Stimulated activated CD8-positive, alpha-beta memory T cell treated with anti-CD3 and anti-CD28 coated beads, Interleukin-12 subunit alpha, Interleukin-12 subunit beta, amount 100 ng/mL, for 4 hours (primary cell): ENCODE measurements at places on chromosomes 12 and 14.

DNA sequence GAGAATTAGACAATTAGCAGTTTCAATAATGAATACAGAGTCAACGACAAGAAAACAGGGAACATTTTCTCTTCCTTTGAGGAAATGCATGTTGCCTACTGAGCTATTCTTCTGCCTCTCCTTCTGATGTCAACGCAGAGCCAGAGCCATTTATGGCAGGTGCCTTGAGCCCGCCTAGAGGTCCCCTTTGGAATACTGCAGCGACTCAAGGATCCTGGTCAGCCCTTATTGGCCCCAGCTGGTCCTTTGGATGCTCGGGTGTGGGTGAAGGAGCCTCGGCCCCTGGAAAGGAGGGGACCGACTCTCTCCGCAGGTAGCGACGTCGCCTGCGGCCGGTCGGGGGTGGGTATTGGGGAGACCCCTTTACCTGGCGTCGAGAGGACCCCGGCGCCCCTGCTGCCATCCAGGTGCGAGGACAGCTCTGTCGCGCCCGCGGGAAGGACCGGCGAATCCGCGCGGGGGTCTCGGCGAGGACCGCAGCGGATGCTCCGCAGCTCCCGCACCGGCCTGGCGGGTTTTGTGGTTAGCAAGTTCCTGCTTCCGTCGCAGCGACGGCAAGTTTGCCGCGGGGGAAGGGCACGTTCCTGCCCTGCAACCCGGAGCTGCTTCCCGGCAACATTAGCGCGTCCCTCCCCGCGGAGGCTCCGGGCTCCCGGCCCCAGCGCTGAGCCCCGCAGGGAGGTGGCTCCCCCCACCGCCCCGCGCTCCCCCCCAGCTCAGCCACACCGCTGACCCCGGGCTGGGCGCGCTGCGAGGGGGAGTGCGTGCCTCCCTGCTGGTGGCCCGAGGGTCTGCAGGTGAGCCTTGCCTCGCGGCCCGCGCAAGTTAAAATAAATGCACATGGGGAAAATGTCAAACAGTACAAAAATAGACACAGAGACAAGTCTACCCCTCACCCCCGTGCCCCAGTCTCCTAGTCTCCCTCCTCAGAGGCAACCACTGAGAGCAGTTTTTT, at the start of gene MANSC1:
TSS of gene MANSC1 (minus strand) at position 532 of the 955 bp plus-strand sequence. CDS start 6,928 bp downstream, outside the sequence.
- DNase-seq = peak; percentile 22

GRCh38 chr12:111277570-111277969, 91.3 kb downstream of the PHETA1 start:
- DNase-seq = no peak

- DNase-seq = no peak
Observed at GRCh38 chr14:74647678-74648461, 35.8 kb upstream of the LTBP2 start.

- no peak for DNase-seq
Observed at GRCh38 chr12:97288531-97288930, 174.1 kb upstream of the RMST start.

- no peak for DNase-seq
Observed at GRCh38 chr12:77925536-77926108, 94.9 kb downstream of the NAV3 start.

- DNase-seq = no peak
Observed at GRCh38 chr12:94435511-94435927, 24.1 kb downstream of the CEP83 start.

DNA sequence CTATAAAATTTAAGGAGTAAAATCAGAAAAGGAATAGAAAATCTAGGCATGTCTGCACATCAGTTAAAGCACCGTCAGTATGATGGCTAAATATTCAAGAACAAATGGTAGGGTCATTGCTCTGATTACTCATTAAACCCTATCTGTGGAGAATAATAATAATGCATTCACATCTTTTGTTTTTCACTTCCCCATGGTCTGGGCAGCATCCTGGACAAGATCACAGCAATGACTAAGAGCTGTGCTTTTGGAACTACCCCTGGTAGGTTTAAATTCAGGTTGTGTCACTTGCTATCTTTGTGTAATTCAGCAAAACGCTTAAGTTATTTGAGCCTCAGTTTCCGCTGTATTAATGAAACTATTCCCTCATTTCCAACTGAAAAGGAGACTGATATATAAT, 33.1 kb downstream of the C12orf42 start:
- no peak for DNase-seq

GRCh38 chr12:29781188-29781587, 2.6 kb downstream of the TMTC1 start:
- no peak for DNase-seq

- no peak for DNase-seq
Observed at GRCh38 chr12:89960011-89960507, 251.4 kb upstream of the ATP2B1 start.

- DNase-seq = no peak
Observed at GRCh38 chr14:101992708-101993107, 28.3 kb downstream of the DYNC1H1 start.
